ENCODE measurements at places on chromosomes 2 and 18. TPM values are rescaled to one million over a fixed set of nuclear protein-coding genes. Genes with fewer than 3 reads are reported as not detected.
A peak's percentile ranks its signal among the peaks of the same experiment; 100 is the strongest.

GRCh38 chr18:13245481-13246000, 27.0 kb downstream of the LDLRAD4 start:
- no peaks in the 10 kb centered on the region for H3K27me3 ChIP-seq
- no peak for DNase-seq

DNA sequence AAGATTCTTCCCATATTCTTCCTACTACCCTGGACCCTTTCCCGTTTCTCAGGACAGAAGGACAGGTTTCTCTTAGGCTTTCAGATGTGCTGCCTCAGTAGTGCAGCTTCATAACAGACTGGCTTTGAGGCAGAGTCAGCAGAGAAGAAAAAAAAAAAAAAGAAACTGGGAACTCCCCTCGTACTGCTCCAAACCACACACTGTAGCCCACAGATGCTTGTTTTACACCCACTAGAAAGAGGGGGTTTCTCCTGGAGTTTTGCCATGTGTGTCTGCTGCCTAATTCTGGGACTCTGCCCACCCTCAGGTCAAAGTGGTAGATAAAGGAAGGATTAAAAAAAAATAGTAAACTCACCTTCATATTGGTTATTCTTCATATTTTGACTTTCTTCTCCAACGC, 95.9 kb downstream of the NCOA1 start:
- no peaks in the 10 kb centered on the region for H3K36me3 ChIP-seq
- no peaks in the 10 kb centered on the region for H3K27me3 ChIP-seq
- no peak overlapping the region for H3K27ac ChIP-seq
- no peak overlapping the region for H3K4me3 ChIP-seq
- H3K4me1 ChIP-seq, result no peaks in the 10 kb centered on the region

DNA sequence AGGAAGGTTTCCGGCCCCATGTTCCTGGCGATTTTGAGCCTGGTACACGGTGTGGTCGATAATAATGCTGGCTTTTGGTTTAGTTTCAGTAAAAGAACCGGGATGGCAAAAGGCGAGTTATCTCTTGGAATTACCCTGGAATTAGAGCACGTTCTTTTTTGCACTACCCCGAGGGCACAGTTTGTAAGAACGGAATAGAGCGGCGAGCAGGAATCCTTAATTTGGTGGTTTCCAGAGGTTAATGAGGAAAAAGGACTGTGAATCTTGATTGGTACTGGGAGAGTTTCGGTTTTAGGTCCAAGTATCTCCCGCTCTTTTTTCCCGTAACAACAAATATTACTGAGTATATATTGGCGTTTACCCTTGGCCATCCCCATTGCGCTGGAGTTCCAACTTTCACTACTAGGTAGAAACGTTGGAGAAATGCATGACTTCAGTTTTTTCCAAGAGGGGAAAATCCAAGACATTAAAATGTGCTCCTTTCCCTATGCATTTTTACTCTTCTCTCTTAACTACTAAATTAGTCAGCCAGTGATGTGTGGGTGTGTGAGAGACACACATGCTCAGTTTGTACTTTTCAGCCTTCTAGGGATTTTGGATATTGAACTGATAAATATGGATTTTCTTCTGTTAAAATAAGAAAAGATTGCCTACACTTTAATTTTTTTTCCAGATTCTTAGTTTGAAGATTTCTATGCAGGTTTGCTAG, 160.8 kb downstream of the AGPS start:
- no peaks in the 10 kb centered on the region for H3K27me3 ChIP-seq
- H3K36me3 ChIP-seq, result no peaks in the 10 kb centered on the region
- peaks cover 25% of the 10 kb centered on the region for H3K4me1 ChIP-seq

- H3K36me3 ChIP-seq, result no peaks in the 10 kb centered on the region
- no peaks in the 10 kb centered on the region for H3K27me3 ChIP-seq
These were observed 197.2 kb downstream of the HDAC4 start for GRCh38 chr2:239203443-239204135.

GRCh38 chr2:126770466-126770865, 114.5 kb downstream of the GYPC start:
- H3K36me3 ChIP-seq, result no peaks in the 10 kb centered on the region
- no peak overlapping the region for H3K27ac ChIP-seq
- DNase-seq, result peak; percentile 4
- H3K4me1 ChIP-seq, result no peaks in the 10 kb centered on the region
- H3K27me3 ChIP-seq, result no peaks in the 10 kb centered on the region

DNA sequence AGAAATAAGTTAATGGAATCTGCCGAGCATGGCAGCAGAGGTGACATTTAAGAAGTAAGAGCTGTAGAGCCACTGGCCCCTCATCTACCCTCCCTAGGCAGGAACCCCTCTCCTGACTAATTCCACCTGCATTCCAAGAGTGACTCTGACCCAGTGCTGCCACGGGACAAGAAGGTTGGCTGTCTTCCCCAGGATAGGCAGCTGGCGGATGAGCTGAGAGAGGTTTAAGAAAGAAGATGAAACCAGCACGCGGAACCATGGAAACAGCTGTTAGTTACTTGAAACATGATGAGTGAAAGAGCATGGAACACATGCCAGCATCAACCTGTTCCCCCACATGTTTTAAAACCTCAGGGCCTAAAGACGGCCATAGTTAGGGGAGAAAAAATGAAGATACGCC, 74.1 kb downstream of the RND3 start:
- H3K4me1 ChIP-seq, result no peaks in the 10 kb centered on the region
- DNase-seq, result no peak
- H3K27me3 ChIP-seq, result no peaks in the 10 kb centered on the region
- no peak overlapping the region for H3K27ac ChIP-seq
- H3K36me3 ChIP-seq, result no peaks in the 10 kb centered on the region
- no peak overlapping the region for H3K4me3 ChIP-seq

DNA sequence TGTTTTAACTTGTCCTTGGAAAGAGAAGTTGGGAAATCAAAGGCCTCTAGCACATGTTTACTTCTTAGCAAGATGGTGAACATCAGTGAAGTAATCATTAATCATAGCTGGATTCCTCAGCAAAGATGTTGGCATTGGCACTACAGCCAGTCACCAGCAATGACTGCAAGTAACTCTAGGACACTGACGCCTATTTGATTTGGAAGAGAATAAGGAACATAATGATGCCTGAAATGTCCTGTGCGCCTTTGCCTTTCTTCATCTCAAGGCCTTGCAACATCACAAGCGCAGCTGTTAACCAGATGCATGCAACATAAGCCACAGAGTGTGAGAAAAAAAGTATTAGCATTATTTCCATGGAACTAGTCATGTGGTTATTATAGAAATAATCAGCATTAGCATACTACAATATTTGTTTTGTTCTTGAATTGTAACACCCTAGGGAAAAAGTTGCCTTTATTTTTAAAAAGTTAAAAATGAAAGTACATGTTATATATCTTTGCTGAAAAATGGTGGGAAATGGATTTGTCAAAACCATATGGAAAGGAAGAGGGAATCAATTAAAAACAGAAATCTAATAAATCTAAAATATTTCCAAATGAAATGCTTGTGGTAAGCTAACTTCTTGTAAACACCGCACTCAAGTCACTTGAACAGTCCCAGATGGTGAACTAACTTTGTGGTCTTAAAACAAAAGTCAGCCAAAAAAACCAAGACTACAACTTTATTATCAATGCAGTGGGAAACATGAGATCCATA, 55.6 kb downstream of the THADA start:
- no peaks in the 10 kb centered on the region for H3K27me3 ChIP-seq
- peak; percentile 93 for DNase-seq
- H3K36me3 ChIP-seq, result no peaks in the 10 kb centered on the region
- no peak overlapping the region for H3K4me3 ChIP-seq
- H3K27ac ChIP-seq, result peak overlapping the region; percentile 62

GRCh38 chr2:190444976-190445375, 36.8 kb downstream of the MFSD6 start:
- DNase-seq, result no peak
- no peak overlapping the region for H3K4me3 ChIP-seq
- H3K36me3 ChIP-seq, result no peaks in the 10 kb centered on the region
- peaks cover 46% of the 10 kb centered on the region for H3K4me1 ChIP-seq

GRCh38 chr2:241958818-241959545, 89.5 kb downstream of the RTP5 start:
- no peak overlapping the region for H3K27ac ChIP-seq
- peak; percentile 44 for DNase-seq
- H3K4me1 ChIP-seq, result no peaks in the 10 kb centered on the region
- H3K27me3 ChIP-seq, result no peaks in the 10 kb centered on the region

DNA sequence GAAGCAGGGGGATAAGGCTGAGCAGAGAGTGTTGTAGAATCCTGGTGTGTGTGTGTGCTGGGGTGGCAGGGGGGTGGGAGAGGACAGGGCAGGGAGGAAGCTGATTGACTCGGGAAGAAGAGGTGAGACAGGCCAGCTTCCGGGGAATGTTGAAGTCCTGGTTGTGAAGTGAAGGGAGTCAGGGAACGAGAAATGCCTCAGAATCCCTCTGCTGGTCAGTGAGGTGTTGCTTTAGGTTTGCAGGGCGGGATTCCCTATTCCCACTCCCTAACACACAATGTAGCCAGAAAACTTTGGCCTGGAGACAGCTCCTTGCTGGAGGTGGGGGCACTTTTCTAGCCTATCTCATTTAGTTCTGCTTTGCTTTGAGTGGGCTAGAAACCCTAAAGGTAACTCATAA, 265.1 kb downstream of the HAUS1 start:
- no peaks in the 10 kb centered on the region for H3K4me1 ChIP-seq
- H3K36me3 ChIP-seq, result no peaks in the 10 kb centered on the region
- H3K27ac ChIP-seq, result no peak overlapping the region
- no peak overlapping the region for H3K4me3 ChIP-seq
- DNase-seq, result no peak
- H3K27me3 ChIP-seq, result no peaks in the 10 kb centered on the region

GRCh38 chr2:228802181-228803071, 468.7 kb downstream of the PID1 start:
- no peaks in the 10 kb centered on the region for H3K27me3 ChIP-seq
- no peaks in the 10 kb centered on the region for H3K36me3 ChIP-seq
- no peaks in the 10 kb centered on the region for H3K4me1 ChIP-seq
- DNase-seq, result no peak
- H3K4me3 ChIP-seq, result no peak overlapping the region
- H3K27ac ChIP-seq, result no peak overlapping the region

DNA sequence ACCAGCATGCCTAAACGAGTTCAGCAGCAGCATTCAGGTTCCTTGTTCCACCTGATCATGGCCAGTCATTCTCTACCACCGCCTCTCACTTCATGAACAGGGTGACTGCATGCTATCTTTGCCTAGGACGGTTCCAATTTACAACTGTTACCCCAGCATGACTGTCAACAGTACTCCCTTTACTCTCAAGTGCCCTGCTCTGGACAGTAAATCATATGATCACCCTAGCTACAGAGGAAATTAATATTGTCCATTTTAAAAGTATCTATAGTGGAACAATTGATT, 25.7 kb downstream of the MGAT4A start:
- no peak for DNase-seq
- no peaks in the 10 kb centered on the region for H3K36me3 ChIP-seq
- H3K27ac ChIP-seq, result no peak overlapping the region
- H3K27me3 ChIP-seq, result no peaks in the 10 kb centered on the region
- H3K4me1 ChIP-seq, result peaks cover 63% of the 10 kb centered on the region
- no peak overlapping the region for H3K4me3 ChIP-seq

DNA sequence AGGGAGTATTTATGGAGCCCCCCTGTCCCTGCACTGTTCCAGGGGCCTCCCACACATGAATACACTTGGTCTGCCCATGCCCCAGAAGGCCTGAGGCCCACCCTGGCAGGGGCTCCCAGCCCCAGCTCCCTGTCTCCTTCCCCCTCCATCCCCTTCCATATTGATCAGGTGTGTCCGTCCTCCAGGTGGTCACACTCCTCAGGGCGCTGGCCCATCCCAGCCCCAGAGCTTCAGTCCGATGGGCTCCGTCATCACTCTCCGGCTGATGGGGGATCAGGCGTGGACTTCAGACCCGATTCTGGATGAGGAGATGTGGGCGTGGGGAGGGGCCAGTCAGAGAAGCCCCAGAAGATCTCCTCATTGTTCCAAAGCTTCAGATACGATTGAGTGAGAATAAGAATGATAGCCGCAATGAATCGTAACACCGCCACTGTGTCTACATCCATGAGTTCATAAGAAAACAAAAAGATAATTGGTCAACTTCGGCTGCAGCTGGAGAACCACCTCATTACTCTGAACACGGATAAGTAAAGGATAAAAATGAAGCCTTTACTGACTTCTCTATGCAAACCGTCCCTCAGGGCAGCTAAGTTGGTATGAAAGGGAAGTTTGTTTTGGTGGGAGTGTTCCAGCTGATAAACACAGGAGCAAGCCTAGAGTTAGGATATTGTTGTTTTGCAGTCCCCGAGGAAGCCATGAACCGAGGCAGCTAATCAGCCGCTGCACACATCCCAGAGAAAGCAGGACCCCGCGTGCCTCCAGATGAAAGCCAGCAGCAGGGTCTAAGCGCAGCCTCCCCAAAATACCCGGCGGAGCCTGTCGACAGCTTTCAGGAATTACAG, 279.5 kb downstream of the NDUFA10 start:
- no peak overlapping the region for H3K27ac ChIP-seq
- no peaks in the 10 kb centered on the region for H3K36me3 ChIP-seq
- no peak overlapping the region for H3K4me3 ChIP-seq
- DNase-seq, result no peak

- H3K27ac ChIP-seq, result peak within 1 kb of the TSS; percentile 98
- H3K36me3 ChIP-seq, result peaks cover 19% of the 10 kb centered on the region
- H3K27me3 ChIP-seq, result no peaks in the 10 kb centered on the region
- H3K4me3 ChIP-seq, result peak within 1 kb of the TSS; percentile 100
- peak; percentile 100 for DNase-seq
These were observed at the start of gene RHOB for GRCh38 chr2:20446917-20447436. Gene RHOB, plus strand, starts transcription at chr2:20447074. Its CDS starts 392 bp downstream, at chr2:20447466.

DNA sequence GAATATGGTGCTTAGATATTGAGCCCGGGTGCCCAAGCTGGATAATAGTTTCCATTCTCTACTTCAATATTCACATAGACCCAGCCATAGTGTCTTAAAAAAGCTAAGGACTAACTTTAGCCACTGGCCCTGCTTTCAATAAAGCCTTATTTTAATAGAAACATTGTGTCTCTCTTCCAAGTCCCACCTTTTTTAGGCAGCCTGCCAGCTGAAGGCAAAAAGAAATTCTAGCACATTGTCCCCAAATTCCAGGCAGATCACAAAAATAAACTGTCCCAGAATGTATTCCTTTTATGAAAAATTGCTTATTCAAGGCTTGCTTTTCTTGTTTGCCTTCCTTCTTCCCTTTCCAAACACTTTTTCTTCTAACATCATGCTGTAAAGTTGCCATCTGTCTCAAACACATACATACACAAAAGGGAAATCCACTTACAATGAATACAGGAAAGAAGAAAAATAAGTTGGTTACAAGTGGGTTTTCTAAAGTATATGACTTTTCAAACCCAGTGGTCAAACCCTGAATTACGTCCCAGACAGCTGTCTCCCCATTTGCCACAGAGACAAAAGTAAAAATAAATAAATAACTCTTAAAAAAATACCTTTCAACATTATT, 778.5 kb downstream of the BCL11A start:
- no peaks in the 10 kb centered on the region for H3K36me3 ChIP-seq
- no peak for DNase-seq
- H3K27ac ChIP-seq, result no peak overlapping the region
- no peaks in the 10 kb centered on the region for H3K4me1 ChIP-seq

- H3K4me3 ChIP-seq, result no peak overlapping the region
- H3K27me3 ChIP-seq, result peaks cover 17% of the 10 kb centered on the region
- peaks cover 8% of the 10 kb centered on the region for H3K4me1 ChIP-seq
- H3K27ac ChIP-seq, result no peak overlapping the region
These were observed 313.9 kb downstream of the CELF4 start for GRCh38 chr18:37251679-37252078.

Gene OBSL1
- 67.5 TPM for total RNA-seq

Gene NR4A2
- 2.6 TPM for total RNA-seq

Gene AFF3
- total RNA-seq, result 22.0 TPM

Gene GKN1
- not detected for total RNA-seq

Gene COL4A3
- total RNA-seq, result 1.4 TPM

Gene IWS1
- 28.9 TPM for total RNA-seq

Gene ALK
- total RNA-seq, result 1.5 TPM

Gene ZNF396
- 2.5 TPM for total RNA-seq

Gene TUBA3E
- not detected for total RNA-seq

Gene ADAM23
- 2.8 TPM for total RNA-seq

Gene HOXD3
- total RNA-seq, result 4.1 TPM
